H1 (cell line): ENCODE measurements at places on chromosomes 1 and 21.

DNA sequence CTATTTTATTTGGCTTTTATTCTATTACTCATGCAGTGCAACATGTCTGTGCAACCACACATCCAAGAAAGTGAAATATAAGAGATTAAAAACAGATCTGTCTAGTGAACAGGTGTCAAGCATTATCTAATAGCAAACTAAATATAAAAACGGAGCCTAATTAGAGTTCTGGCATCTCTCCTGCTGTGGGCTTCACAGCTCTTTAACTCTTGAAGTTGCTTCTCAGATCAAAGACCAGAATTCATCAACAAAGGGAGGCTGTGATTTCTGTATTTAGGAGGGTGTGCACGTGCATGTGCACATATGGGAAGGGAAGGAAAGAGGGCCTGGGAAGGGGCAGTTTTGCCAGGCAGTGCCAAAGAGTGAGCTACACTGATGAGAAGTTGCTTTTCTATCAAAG lies 81.0 kb downstream of the MIS18A start:
- DNase-seq, result no peak

DNA sequence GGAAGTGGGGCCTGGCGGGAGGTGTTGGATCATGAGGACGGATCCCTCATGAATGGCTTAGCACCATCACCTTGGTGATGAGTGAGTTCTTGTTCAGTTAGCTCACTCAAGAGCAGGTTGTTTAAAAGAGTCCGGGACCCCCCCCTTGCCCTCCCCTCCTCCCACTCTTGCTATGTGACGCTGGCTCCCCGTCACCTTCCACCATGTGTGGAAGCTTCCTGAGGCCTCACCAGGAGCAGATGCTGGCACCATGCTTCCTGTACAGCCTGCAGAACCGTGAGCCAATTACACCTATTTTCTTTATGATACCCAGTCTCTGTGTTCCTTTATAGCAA lies 3.0 kb upstream of the SLC19A1 start:
- no peak for DNase-seq

GRCh38 chr1:223486366-223486765 lies 93.2 kb downstream of the CCDC185 start:
- DNase-seq, result no peak

DNA sequence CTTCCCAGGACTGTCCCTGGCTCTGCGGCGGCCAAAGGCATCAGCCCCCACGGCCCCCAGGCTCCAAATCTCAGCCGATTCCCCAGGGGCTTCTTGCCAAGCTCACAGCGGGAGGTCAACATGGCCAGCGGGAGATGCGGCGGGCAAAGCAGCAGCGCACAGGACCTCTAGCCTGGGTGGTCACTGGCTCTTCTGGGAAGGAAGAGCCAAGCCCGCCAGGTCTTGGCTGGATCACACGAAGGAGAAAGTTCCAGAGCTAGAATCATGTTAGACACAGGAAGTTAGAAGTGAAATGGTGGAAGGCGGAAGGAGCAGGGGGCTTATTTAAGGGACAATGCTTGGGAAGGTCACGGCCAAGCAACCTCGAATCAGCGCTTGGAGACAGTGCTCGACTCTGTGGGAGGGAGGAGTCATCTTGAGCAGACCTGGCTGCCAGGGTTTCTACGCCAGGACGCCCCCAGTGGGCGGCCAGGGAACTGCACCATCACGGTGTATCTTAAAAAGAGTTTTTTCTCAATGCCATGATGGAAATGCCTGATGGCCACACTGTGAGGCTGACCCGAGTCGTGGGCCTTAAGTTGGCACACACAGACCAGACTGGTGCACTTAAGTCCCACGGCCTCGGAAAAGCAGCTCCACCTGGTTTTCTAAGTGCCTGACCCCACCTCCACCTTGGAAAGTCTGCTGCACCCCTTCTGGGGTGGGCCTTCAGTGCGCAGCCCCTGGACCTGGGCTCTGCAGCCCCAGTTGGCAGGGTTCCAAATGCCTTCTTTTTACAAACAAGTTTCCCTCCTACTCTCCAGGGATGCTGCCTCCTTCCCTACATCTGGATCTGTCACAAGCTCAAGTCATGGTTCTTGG lies 29.3 kb downstream of the SLC66A1 start:
- peak; percentile 96 for DNase-seq

DNA sequence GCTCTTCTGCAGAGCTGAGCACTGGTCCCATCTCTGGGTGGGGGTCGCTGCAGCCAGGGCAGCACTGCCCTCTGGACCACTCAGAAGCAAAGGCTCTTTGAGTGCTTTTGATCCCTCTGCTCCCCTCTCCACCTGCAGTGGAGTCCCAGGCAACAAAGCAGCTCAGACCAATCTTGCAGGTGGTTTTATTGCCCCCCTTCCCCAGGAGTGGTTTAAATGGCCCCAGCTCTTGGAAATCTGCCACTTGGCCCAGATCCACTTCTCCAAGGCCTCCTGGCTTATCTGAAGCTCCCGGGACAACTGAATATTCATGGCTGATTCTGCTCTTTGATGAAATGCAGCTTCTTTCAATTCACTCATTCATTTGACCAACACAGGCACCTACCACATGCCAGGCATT lies 2.7 kb downstream of the STUM start:
- no peak for DNase-seq

GRCh38 chr1:29603622-29604021 lies 367.3 kb downstream of the PTPRU start:
- no peak for DNase-seq

DNA sequence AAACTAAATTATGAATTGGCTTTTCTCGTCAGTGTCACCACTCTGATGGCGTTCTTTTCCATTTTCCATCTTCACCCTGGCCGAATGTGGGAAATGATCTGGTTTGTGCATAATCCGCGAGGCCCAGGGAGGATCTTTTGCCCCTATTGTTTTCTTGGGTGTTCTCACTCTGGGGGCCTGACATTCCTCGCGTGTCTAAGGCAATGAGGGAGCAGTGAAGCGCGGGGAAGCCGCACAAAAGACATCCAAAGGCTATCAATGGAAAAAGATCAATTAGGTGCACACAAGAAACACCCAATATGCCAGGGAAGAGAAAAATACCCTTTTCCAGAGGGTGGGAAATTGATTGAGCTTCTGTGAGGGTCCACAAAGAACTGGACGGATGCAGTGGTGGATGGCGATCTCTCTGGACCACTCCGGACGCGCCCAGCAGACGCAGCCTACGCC lies 941 bp upstream of the C1orf21 start:
- no peak for DNase-seq

DNA sequence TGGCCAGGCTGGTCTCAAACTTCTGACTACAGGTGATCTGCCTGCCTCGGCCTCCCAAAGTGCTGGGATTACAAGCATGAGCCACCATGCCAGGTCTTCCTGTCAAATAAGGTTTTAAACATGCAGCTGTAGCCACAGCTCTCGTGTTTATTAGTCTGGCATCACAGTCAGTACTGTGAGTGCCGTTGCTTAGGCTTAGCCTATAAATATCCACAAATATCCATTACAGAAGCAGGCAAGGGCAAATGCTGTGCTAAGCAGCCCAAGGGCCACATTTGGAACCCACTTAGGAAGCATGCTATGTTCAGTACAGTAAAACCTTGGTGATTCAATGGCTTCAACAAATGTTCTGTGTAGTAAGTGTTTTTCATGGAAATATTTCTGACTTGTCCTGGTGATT lies 75.9 kb downstream of the KIF1B start:
- DNase-seq, result no peak

DNA sequence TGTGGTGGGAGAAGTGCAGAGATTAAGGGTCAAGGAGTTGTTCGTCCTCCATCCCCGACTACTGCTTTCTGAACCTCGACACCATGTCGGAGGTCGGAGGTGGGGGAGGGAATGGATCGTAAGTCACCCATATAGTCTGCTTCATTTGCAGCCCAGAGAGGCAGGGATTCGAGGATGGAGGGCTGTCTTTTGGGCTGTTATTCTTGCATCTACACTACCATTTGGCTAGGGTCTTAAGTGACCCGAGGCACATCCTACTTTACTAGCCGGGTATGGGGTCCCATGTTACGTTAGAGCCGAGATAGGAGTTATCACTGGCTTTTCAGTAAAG lies 578 bp downstream of the USP21 start:
- DNase-seq, result no peak

GRCh38 chr21:37886120-37886519 lies 30.1 kb downstream of the KCNJ6 start:
- DNase-seq, result no peak

GRCh38 chr1:87278825-87279535 lies 49.7 kb upstream of the LMO4 start:
- DNase-seq, result no peak

- no peak for DNase-seq
These were observed 47.1 kb upstream of the ATP1A1 start for GRCh38 chr1:116325922-116326321.

- DNase-seq, result no peak
These were observed 7.0 kb downstream of the NOL9 start for GRCh38 chr1:6547301-6547700.

DNA sequence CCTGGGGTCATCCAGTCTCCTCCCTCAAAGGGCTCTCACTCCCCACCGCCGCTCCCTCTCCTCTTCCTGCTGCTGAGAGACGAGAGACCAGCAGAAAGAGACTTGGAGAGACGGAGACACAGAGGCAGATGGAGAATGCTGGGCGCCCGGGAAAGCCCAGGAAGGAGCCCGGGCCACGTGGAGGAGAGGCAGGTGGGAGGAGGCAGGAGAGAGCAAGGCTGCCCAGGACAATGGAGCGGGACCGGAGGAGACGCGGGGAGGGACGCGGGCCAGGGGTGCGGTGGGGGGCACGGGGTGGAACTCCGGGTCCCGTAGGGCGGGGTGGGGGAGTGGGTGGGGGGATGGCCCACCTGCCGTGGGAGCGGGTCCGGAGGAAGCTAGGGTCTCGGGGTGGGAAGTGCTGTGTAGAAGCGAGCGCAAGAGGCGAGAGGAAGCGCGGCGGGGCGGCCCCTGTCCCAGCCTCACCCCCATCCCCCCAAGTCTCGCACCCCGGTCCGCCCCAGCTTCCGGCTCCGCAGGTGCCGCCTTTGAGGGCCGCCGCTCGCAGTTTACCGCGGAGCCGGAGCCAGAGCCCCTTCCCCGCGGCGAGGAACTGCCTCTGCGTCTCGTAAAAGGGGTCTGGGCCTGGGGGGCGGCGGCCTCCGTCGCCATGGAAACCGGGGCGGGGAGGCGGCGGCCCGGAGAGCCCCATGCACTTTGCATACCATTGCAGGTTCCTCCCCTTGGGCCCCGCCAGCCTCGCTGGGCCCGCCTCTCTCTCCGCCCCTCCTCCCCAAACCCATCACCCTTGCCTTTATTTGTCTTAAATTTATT lies 11.7 kb upstream of the EPHA2 start:
- peak; percentile 82 for DNase-seq

DNA sequence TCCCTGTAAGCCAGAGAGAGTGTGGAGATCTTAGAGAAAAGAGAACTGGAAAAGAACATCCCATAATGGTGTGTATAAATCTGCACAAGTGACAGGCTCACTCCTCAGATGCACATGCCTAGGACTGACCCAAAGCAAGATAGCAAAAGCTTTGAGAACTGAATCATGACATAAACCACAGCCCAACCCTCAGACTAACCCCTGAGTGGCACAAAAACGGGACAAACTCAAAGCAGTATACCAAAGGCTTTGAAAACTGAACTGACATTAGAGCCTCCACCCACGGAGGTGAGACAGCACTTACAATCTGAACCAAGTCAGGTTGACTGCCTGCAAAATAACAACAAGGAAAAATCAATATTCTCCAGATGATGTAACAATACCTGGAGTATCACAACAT lies 70.8 kb downstream of the TIAM1 start:
- DNase-seq, result no peak

DNA sequence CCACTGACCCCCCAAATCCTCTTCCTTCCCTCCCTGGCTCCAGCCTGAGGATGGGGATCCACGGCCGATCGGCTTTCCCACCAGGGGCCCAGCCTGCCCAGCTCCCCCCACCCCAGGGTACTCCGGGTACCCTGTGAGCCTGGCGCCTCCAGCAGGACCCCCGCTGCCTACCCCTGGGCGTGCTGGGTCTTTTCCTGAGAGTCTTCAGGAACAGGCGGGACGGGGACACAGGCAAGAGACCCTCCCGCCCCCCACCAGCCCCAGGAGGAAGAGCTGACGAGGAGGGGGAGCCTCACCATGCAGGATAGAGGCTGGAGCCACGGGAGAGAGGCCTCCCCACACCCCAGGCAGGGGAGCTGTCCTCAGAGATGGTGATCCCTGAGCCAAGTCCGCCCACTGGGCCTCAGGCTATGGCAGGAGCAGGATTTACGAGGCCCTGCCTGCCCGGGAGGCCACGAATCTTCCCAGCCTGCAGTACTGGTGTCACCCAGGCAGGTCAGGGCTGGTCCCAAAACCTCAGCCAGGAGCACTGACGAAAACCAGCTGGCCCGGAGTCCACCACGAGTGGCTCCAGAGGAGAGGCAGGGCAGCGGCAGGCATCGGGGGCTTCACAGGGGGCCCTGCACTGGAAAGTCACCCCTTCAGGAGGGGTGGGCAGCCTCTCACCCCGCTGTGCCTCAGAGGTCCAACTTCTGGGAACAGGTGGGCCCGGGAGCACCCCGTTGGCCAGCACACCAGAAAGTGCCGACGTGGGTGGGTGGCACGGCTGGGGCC lies 58.0 kb downstream of the MEGF6 start:
- DNase-seq, result no peak

DNA sequence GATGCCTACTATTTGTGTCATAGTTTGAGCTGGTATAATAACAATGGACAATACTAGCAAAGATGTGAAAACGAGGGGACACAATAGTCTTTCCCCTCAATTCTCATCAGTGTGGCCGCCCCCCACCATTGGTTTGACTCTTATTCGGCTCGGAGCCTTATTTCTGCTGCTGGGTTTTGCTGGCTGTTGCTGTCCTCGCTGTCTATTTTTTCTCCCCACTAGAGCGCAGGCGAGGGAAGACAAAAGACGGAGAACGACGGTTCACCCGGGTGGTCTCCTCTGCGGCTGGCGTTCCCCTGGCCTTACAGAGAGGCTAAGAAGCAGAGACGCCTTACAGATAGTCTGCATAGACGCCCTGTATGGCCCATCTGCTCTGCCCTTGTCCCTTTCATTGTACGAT lies 19.4 kb downstream of the CLIC6 start:
- no peak for DNase-seq

- no peak for DNase-seq
These were observed 279.0 kb downstream of the PTPRU start for GRCh38 chr1:29515170-29515955.

- DNase-seq, result no peak
These were observed 15.8 kb upstream of the JUN start for GRCh38 chr1:58799650-58800049.

GRCh38 chr1:20710469-20711284 lies 7.1 kb downstream of the KIF17 start:
- DNase-seq, result no peak

DNA sequence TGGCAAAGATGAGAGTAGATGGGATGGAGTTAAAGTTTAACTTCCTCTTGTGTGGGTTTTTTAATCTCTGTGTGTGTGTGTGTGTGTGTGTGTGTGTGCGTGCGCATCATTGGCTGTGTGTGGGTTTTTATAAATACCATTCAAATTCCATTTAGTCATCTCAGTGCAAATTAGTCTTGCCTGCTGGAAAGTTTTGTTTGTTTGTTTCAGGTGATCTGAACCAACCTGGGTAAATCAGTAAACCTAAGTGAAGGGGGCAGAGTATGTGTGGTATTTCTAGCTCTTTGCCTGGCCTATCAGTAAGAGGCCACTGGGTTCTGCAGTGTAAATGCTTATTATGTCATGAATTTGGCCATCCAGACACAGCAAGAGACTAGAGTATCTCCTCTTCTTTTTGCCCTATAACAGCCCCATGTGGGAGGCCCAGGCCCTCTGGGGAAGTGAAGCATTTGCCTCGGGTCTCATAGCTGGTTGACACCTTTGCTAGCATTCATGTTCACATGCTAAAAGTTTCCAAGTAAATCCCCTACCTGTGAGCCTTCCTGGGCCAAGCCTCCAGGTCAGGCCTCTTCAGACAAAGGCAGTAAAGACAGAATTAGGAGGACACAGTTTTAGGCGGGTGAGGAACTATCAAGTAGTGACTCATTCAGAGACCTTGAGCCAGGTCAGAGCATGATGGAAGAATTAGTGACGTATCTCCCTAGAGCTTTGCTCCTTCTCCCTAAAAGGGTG lies 14.7 kb downstream of the INTS3 start:
- DNase-seq, result no peak
